ENCODE measurements at places on chromosomes 2 and 18. TPM values are rescaled to one million over a fixed set of nuclear protein-coding genes. Genes with fewer than 3 reads are reported as not detected.

The SERPINB10 gene
- not detected for total RNA-seq

The DAW1 gene
- 2.8 TPM for total RNA-seq

The ANKRD30B gene
- total RNA-seq = 3.0 TPM

The OXER1 gene
- 0.18 TPM for total RNA-seq

The DGUOK gene
- 39.7 TPM for total RNA-seq

The CD8B2 gene
- not detected for total RNA-seq
